ENCODE measurements at places on chromosomes 2 and 18.

DNA sequence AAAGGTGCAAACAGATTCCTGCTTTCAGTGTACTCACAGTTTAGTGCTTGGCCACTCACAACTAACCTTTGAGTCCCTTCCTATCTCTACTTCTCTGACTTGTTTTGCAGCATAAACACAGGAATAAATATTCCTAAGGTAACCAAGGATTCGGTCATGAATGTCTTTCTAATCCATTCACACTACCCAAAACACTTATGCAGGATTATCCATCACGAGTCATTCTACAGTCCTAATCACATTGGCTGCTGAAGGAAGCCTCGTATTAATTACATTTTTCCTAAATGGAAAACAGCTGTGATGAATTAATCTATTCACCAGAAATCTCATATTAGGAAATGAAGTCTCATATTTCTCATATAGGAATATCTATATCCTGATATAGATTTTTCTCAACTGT, 16.3 kb downstream of the RDH14 start:
- DNase-seq = no peak

- DNase-seq = no peak
These were observed 36.6 kb downstream of the SPRED2 start for GRCh38 chr2:65395621-65396347.

GRCh38 chr18:48944634-48945033, 6.1 kb downstream of the SMAD7 start:
- DNase-seq = no peak

- DNase-seq = no peak
These were observed 31.7 kb downstream of the L3MBTL4 start for GRCh38 chr18:6382963-6383362.

DNA sequence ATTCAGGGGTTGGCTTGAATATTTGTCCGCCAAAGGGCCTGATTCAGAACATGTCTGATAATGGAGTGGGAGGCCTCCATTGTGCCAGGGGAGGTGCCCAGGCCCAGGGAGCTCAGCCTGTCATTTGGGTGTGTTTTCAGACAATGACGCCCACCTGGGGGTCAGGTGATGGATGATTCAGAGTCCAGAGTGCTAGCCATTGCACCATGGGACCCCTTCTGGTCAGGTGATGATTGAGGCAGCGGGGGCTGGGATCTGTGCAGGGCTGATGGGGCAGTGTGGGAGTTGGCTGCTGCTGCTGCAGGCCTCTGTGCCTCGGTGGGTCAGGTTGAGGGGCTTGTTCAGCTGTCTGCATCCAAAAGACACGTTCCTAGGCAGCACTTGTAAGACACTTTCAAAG, 8.3 kb upstream of the ARHGEF4 start:
- DNase-seq = no peak

DNA sequence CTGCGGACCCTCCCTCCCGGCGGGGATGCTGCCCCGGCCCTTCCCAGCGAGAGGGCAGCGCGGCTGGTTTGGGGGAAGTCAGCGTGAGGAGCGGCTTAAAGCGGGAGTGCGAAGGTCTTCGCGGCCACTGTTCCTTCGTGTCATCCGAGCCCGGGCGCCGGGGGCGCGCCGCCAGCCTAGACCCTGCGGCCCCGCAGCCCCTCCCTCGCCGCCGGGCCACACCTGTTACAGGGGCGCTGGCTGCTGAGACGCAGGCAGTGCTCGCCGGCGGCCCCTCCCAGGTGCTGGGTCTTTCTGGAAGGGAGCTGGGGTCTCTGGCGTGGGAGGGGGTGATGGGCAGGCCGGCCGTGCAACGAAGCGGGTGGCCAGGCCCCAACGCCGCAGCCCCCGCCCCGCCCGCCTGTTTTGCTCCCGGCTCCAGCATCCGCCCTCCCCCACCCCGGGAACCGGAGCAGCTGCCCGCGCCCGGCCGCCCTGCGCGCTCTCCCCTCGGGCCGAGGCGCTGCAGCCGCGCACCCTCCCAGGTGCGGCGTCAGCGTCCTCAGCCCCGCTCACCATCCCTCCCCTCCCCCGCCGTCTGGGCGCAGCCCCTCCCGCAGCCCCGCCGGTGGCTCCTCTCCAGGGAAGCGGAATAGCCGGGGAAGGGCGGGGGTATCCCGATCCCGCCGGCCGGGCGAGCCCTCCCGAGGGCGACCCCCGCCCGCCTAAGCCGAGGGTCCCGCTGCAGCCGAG, 727 bp downstream of the KIF1A start:
- DNase-seq = no peak

- no peak for DNase-seq
These were observed 403.2 kb downstream of the THSD7B start for GRCh38 chr2:137168552-137168951.

DNA sequence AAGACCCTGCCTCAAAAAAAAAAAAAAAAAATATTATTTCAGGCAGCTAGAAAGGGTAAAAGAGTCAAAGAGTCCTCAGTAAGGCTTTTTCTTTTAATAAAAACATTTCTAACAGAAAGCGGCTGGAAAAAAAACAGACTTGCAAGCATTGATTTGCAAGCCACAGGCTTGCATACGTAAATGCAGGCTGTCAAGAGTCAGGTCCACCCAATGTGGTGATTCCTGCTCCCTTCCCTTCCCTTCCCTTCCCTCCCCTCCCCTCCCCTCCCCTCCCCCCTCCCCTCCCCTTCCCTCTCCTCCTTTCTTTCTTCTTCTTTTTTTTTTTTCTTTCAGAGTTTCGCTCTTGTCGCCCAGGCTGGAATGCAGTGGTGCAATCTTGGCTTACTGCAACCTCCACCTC, 74.4 kb upstream of the GULP1 start:
- DNase-seq = no peak

DNA sequence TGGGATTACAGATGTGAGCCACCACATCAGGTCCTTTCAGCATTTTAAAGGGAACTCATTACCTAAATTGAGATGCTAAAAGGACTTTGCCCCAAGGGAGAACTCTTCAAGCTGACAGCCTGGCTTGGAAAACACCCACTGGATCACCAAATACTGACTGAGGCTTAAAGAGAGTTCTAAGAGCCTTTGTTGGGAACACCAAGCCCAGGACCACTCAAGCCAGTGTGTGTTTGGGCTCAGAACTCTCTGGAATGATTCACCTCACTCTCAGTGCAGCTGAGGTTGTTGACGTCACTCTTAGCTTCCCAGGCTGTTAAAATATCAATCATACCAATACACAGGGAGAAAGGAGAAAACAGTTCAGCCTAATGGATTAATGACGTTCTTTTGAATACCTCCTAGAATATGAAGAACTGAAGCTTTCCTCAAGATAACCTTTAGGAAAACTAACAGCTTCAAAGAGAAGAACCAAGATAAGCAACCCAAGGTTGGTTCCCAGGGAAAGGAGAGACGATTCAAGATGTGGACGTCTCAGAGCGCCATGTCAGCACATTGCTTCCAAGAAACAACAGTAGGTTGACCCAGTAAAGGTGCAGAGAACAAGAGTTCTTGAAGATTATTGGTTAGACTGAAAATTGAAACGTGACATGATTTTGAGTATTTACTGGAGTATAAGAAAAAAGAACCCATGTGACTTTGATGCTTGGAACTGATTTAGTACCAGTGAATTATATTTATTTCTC, 48.0 kb upstream of the MGAT4A start:
- DNase-seq = no peak

- DNase-seq = no peak
These were observed 200.0 kb downstream of the GLI2 start for GRCh38 chr2:120935339-120936313.

DNA sequence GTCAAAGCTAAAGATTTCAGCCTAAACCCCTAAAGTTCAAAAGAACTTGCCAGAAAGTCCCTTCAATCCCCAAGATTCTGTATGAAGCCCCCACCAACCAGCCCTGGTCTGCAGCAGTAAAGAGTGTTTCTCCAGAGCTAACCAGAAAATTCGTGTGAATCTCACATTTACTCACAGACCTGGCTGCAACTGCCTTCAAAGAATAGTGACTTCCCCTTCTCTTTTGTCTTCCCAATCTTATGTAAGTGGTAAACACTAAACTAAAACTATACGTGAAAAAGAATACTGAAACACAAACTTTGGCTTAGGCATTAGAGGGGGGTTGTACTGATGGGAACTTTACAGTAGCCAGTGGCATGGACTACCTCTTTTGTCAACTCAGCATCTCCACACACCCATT, 50.6 kb upstream of the SETBP1 start:
- DNase-seq = no peak

GRCh38 chr2:56784046-56784445, 600.3 kb downstream of the CCDC85A start:
- no peak for DNase-seq

GRCh38 chr2:222835143-222835822, 25.6 kb upstream of the ACSL3 start:
- DNase-seq = no peak

GRCh38 chr2:102826904-102827303, 65.1 kb downstream of the TMEM182 start:
- no peak for DNase-seq

DNA sequence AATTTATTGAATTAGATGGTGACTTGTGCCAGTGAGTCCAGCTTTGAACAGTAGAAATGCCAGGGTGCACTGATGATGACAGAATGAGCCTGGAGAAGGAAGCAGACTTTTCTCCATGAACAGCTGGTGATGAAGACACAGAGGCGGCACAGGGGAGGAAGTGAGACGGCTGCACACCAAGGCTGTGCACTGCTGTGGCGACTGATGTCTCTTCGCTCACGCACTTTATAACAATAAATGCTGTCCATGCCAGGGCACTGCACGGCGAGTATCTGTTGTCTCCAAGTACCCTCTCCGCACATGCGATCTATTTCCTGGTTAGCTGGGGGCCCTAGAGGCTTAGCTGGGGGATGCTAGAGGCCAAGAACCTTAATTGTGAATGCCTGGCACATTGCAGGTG, 175.2 kb downstream of the TMEM200C start:
- DNase-seq = no peak

DNA sequence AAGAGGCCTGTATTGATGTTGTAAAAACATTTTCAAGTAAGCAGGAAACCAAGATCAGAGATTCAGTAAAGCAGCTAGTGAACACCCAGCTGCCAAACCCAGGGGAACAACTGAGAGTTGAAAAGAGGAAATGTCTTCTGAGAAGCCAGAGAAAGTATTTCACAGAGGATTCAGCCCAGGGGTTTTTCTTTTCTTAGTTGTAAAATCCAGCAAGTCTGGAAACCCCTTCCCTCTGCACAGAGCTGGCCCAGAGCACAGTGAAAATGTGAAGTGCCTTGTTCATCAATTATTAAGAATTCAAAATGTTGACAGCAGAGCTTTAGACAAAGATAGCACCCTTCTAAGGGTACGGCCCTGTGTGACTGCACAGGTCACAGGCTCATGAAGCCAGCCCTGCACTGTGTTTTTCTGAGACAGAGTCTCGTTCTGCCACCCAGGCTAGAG, 28.4 kb downstream of the AFF3 start:
- DNase-seq = no peak

DNA sequence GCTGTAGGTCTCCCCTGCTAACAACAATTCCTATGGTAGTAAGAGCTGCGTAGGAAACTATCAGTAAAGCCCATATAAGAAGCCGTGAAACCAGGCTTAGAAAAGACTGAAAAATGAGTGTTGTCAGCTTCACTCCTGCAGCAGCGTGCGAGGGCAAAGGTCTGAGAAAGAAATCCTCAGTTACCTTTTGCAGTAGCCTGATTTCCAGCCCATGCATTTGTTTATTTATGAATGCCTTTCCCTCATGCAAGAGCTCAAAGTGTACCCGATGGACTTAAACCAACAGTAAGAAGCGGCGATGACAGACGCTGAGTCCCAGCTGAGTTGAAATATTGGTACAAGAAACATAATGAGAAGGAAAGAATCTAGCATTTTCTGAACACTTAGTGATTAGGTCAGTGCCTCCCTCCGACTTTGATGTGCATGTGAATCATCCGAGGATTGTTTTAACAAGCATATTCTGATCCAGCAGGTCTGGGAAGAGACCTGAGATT, 15.0 kb upstream of the POLI start:
- no peak for DNase-seq

DNA sequence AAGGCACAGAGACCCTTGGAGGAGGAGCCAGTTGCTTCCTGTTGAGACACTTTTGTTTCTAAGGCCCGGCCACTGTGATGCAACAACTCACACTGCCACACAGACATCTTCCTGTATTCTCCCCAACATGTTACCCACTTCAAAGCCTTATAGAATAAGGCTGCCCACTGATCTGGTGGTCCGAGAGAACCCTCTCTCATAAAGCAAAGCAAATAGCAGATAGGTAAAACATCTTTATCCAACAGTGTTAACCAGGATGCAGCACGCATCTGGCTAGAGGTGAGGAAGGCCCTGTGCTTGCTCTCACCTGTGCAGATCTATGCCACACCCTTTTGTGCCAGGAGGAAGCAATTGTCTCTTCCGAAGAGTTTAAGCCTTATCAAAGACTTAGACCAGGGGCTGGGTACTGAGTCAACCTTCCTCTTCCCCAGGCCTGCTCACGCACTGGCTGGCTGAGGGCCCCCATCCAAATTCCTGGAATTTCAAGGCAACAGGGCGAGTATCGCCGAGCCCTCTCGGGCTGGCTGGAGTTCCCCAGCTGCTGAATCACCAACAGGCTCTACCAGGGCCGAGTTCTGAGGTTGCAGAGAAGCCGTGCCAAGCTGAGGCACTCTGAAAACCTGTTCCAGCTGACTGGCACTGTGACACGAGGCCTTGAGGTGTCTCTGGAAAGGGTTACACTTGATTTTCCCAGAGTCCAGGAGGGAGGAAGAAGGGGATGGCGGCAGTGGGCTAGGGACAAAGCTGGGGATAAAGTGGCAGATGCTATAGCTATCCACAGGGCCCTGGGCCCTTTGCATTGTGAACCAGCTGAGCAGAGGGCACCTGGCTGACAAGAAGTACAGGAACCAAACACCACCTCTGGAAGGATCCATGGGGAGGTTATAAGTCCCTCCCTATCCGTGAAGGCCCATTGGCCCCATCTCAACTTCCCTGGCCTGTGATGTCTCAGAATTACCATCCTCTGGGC, 29.3 kb downstream of the TGFA start:
- peak; percentile 6 for DNase-seq

- DNase-seq = no peak
These were observed 60.1 kb downstream of the LIMS1 start for GRCh38 chr2:108594132-108594981.

GRCh38 chr18:78754311-78755043, 225.1 kb upstream of the SALL3 start:
- no peak for DNase-seq

- no peak for DNase-seq
These were observed 16.8 kb downstream of the COBLL1 start for GRCh38 chr2:164824872-164825271.

DNA sequence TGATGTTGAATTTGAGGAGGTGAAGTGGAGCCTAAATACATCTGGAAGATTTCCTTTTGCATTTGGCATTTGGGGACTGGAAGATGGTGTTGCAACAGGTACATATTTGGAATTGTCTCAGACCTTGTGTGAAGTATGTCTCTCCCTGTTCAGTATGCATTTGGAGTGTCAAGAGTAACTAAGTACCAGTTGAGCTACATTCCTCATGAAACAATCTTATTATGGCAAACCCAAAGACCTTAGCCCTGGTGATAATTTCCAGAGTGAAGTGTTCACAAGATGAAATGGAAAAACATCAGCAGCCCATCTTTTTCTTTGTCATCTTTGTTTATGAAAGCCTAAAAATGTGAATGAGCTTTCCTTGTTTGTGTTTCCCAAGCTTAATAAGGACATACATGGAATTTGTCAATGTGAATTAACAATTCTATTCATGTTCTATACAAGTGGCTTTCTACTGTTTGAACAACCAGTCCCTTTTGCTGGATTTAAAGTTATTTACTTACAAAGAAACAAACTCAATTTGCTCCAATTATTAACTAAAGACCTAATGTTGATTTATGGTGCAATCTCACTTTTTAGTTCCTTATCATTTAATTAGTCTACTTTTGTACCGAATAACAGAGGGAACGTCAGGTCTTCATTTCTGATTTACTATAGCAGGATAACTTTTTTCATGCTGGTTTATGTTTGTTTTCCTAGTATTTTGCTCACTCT, 42.1 kb upstream of the PPP1R1C start:
- no peak for DNase-seq

- no peak for DNase-seq
These were observed 14.6 kb upstream of the DNAJC27 start for GRCh38 chr2:24986372-24986771.
